ENCODE measurements at places on chromosomes 3 and 15. TPM values are rescaled to one million over a fixed set of nuclear protein-coding genes. Genes with fewer than 3 reads are reported as not detected.

DNA sequence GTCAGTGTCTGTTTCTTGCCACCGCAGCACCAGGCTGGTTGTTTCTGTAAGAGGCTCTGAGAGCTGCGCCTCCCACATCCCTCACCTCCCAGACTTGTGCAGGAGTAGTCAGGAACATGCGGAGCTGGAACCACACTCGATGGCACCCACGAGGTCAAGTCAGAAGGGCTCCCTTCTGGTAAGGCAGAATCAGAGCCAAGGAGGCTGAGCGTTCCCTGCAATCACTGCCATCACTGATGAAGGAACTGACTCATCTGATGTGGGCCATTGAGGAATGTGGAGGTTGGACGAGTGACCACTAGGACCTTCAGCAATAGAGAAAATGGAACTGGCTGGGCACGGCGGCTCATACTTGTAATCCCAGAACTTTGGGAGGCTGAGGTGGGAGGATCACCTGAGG lies 35.7 kb upstream of the BLM start:
- DNase-seq, result peak; percentile 54

- no peak for DNase-seq
Measured at GRCh38 chr3:118108201-118108600, 926.4 kb downstream of the IGSF11 start.

GRCh38 chr3:195549931-195550519 lies 6.9 kb upstream of the PPP1R2 start:
- DNase-seq, result no peak

WDR93 gene
- 0.41 TPM for total RNA-seq

CYP1A1 gene
- total RNA-seq, result not detected

GRCh38 chr3:38457111-38458003 lies 3.7 kb downstream of the ACVR2B start:
- DNase-seq, result no peak

DNA sequence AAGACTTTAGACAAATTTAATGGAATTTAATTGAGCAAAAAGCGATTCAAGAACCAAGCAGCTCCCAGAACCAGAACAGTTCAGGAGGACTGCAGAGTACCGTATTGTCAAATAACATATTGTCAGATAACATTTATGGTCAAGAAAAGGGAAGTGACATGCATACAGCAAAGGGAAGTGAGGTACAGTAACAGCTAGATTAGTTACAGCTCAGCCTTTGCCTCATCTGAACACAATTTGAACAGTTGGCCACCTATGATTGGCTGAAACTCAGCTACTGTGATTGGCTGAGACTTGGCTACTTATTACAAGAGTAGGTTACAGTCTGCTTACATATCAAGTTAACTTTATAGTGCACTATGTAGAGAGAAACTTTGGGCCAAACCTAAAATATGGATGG lies 21.9 kb downstream of the ZFAND6 start:
- no peak for DNase-seq

VIPR1 gene
- 3.7 TPM for total RNA-seq
